ENCODE measurements at places on chromosomes 2 and 18.

GRCh38 chr18:10949655-10950054 is 199.7 kb downstream of the PIEZO2 start:
- no peak for DNase-seq

- DNase-seq = no peak
Measured at GRCh38 chr2:195003881-195004471, 653.0 kb upstream of the SLC39A10 start.

GRCh38 chr2:98446850-98447249 is 2.2 kb downstream of the INPP4A start:
- no peak for DNase-seq

GRCh38 chr18:76121011-76121410 is 374.0 kb downstream of the ZNF516 start:
- no peak for DNase-seq

- DNase-seq = no peak
Measured at GRCh38 chr2:174599310-174599921, 1.8 kb upstream of the WIPF1 start.

DNA sequence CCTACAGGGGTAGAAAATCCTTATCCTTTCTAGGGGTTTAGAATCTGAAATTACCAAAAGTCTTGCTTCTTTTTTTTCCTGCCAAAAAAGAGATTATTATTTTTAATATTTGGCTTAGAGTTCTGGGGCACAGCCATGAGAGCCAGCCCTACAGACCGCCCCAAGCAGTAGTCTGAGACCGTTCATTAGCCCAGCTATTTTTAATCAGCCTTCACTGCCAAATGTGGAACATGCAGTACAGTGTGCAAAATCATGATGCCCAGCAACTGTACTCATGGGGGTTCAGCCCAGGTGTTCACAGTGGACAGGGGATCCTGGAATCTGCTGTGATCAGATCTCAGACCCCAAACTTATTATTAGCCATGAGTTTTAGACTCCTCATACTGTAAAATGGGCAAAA is 60.4 kb downstream of the GRB14 start:
- no peak for DNase-seq

DNA sequence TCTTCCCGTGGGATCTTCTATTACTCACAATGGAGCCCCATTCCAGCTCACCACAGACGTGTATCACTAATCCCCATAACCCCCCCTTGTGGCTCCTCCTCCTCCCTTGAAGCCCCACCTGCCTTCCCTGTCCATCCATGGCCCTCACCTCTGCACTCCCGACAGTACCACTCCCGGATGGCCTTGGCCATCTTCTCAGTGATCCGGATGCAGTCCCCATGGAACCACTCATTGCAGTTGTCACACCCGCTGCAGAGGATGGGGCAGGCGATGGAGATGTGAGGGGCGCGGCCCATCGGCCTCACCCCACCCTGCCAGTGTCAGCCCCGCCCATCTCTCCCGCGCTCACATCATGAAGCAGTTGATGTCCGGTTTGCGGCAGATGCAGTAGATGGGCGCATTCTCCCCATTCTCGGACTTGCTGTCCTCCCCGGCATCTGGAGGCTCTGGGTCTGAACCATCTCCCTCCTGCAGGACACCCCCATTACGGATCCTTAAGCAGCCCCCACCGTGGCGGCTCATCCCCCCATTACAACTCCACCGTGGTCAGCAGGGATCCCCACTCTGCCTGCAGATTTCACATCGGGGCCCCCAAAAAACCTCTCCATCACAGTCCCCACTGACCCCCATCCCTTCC is 983 bp downstream of the CXXC1 start:
- DNase-seq = no peak

DNA sequence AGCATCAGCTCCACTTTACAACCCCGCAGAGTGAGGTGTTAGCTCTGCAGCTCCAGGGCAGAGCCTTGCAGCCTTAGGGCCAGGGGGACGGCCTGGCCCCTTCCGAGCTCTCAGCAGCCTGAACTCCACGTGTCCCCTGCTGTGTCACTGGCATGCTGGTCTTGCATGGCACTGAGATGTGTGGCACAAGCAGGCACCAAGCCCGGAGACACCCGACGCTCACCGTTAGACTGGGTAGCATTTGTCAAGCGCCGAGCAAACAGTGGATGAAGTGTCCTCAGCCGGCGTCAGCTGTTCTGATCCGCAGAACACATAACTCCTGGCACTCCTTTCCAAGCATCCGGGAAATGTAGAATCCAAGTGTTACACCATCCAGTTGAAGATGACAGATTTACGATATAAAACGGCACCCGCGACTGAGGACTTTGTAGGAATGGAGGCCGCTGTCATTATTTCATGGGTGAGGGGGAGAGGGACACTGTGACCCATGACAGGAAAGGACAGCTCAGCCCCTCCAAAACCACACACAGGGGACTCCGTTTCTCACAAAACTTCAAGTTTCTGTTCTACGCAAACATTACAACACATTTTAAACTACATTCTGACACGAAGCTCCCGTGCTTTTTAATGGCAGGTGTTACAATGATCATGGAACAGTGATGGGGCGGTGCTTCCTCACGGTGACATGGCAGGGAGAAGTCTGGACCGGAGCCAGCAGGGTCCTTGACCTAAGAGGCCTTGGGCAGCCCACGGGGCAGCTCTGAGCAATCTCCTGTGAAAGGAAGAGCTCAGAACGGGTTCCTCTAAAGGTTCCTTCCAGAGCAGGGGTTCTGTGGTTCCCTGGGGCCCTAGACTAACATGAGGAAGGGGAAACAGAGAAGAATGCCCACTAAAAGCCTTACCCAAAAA is 89.4 kb downstream of the HDAC4 start:
- DNase-seq = no peak

GRCh38 chr2:53629501-53629900 is 138.1 kb upstream of the CHAC2 start:
- DNase-seq = no peak

DNA sequence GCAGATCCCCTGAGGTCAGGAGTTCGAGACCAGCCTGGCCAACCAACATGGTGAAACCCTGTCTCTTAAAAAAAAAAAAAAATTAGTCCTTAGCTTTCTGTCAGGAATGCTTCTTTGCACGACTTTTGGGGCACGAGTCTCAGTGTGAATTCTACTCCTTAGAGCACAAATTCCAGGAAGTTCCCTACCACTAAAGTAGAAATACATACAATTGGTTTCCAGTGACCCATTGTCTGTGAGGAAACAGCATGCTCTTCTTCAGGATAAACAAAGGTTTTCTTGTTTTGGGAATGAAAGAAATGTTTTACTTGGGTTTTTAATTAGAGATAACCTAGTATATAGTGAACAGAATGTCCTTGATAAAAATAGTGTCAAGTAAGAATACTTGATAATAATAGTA is 23.7 kb downstream of the PSMA8 start:
- DNase-seq = no peak

DNA sequence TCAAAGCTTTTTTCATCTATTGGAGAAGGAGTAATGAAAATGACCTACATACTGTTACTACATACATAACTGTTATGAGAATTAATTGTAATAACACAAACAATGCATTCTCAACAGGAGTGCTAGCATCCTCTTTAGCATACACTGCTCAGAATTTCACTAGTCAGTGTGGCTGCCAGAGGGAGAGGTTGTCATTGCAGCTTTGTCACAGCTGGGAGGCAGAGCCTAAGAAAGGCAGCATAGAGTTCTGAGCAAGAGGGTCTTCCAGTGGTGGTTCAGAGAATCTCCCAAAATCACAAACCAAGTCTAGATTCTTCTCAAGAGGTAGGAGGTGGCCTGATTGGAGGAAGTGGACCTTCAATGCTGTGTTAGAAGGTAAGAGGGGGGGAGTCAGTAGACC is 286.7 kb upstream of the CYRIA start:
- DNase-seq = no peak

DNA sequence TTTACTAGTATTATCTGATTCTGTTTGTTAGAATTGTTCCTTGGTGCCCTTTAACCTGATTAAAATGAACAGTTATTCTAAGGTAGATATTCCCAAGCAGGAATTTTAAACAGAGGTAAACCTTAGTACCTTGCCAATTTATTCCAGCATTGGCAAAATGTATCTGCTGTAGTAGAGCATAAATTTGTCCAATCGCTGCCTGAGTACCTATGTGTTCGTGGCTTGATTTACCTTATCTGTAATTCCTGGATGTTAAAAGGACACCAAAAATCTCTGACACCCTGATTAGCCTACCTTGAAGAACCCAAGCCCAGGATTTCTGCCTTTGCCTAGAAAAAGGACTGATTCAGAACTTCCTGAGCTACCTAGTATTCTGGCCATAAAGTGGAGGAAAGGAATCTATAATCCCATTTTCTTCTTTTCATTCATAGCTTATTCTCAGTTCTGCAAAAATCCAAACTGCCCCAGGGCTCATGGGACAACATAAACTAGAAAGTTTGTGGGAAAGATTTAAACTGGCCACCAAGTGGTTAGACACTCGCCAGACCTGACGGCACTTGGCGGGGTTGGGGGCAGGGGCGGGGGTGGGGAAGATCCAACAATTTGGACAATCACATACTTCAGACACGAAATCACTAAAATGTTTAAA is 16.2 kb upstream of the ZCCHC2 start:
- DNase-seq = no peak

- DNase-seq = no peak
Measured at GRCh38 chr2:42835577-42836371, 43.4 kb upstream of the HAAO start.

GRCh38 chr2:62152000-62152399 is 43.9 kb upstream of the B3GNT2 start:
- no peak for DNase-seq

GRCh38 chr2:151551556-151551955 is 141.9 kb downstream of the RIF1 start:
- no peak for DNase-seq

DNA sequence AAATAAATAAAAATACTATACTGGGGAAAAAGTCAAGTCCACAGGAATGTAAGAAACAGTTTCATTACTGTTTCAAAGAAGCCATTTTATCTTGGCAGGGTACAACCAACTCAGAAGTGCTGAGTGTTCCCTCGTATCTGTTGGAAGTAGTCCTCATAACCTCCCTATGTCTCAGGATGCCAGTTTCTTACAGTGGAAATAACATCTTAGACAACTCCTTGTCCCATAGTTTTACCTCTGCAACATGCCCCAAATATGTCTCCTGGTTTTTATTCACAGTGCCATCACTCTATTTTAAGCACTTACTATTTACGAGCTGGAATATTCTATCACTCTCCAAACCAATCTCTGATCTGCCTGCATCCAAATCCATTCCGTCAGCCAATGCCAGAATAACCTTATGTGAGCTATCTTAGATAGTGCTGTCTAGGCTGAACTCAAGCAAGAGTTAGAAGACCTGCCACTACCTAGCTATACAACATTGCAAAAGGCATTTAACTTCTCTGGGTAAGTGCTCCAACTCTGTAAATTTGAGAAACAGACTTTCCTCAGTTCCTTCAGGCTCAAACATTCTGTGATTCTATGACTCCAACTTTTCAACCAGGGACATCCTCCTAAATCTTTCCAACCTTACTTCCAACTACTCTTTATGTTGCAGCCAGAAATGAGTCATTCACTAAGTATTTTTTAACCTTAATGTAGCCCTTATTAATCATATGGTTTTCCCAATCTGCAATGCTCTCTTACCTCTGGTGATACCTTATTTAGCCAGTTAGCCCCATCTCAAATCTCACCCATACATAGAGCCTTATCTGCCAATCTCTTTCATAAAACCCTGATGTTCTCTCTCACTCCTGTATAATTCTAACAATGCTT is 66.7 kb downstream of the RTN4 start:
- DNase-seq = no peak

DNA sequence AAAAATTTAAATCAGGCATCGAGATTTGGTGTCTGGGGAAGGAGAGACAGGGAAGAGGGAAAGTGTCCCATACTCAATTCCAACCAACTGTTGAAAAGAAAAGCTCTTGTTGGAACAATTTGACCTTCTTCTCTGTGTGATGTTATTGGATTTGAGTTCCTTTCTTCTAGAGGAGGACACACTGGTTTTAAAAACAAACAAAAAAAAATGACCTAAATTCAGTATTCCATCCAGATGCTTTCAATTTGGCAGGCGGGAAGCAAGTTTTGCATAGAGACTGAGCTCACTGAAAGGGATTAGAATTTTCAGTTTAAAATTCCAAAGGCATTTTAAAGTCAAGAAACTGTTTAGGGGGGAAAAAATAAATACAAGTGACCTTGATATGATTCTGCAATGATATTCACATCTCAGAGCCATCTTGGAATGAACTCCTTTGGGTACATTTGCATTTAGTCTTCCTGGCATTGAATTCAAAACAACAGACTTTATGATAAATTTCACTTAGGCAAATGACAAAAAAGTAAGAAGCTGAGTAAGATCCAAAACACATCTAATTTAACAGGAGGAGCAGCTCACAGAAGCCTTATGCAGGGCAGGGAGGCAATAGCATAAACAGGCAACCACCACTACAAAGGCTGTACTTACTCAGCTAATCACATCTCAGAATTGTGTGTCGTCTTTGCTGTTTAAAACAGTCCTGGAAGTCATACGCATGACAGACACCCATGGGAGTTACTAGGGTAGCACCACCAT is 126.8 kb downstream of the CDH20 start:
- no peak for DNase-seq

DNA sequence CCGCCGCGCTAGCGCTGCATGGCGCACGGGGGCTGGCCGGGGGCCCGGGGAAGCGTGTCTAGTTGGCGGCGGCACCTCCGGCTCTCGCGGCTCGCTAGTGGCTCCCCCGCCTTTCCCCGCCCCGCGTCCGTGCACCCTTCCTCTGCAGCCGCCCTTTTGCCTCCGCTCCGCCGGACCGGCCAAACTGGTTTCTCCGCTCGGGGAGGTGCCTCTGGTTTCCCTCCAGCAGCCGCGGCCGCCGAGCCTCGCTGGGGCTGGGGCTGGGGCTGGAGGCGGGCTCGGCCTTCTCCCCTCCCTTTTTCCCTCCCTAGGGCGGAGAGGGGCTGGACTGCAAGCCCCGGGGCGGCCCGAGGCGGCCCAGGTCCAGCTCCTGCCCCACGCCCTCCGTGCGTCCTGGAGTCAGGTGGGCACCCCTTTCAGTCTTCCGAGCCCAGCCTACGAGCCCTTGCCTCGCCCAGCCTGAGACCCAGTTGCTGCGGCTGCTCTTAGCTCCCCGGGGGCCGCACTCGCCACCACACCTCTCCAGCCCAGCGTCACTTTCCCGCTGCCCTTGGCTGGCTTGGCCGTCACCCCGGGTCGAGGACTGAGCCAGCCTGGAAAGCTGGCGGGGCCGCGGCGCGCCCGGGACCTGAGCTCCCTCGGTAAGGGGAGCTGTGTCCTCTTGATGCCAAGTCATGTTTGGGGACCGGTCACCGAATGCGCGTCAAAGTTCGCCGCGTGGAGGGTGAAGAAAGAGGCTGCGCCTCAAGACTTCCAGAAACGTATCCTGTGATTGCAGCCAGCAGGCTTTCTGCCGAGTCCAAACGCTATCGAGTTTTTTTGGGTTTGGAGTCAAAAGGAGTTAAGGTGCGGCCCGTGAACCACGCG is at the start of gene ATP8B1:
TSS of gene ATP8B1 (minus strand) at position 213 of the 867 bp plus-strand sequence. CDS start 71,508 bp downstream, outside the sequence.
- no peak for DNase-seq

- DNase-seq = no peak
Measured at GRCh38 chr2:135773319-135773718, 31.7 kb downstream of the UBXN4 start.

DNA sequence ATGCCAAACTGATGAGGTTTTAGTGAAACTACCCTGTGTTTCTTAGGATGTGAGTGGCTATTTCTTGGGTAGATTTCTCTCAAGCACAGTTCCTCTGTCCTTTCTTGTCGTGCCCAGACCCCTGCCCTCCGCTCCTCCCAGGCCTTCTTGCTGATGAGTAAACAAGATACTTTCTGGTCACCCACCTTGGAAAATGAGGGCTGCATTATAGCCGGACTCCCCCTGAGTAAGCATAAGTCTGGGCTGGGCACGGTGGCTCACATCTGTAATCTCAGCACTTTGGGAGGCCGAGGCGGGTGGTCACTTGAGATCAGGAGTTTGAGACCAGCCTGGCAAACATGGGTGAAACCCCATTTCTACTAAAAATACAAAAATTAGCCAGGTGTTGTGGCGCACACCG is 58.5 kb downstream of the MEX3C start:
- DNase-seq = no peak
